ENCODE measurements at places on chromosomes 16 and 17.
A peak's percentile ranks its signal among the peaks of the same experiment; 100 is the strongest.

- DNase-seq: peak; percentile 94
These were observed 932 bp downstream of the ZNF267 start for GRCh38 chr16:31874366-31875111.

DNA sequence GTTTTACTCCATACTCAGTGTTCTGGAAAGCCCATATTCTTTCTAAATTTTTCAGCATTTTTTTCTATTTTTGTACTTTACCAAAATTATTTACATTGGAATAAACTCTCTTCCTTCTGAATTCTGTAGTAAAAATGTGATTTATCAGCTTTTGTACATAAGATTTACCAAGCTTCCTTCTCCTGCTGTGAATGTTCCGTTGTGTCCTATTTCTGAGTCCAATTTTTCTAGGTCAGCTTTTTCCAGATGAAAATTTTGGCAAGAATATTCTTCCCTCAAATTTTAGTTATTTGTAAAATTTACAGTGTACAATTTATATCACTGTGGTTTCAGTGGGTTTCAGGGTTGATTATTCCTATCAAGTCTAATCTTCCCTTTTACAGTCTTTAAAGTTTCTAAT is 27.5 kb downstream of the ASPA start:
- no peak for DNase-seq

GRCh38 chr17:40552806-40553693 is 12.2 kb downstream of the CCR7 start:
- no peak for DNase-seq

DNA sequence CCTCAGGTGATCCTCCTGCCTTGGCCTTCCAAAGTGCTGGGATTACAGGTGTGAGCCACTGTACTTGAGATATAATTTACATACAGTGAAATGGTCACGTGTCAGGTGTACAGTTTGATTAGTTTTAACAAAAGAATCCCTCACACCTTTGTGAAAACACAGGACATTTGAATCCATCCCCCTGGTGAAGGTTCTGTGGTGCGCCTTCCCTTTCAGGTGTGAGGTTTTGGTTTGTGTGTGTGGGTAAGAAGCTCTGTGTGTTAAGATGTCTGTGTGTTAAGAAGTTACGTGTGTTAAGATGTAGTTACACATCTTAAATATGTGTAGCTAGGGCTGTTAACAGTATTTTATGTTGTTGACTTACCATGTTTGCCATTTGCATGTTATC is 4.4 kb downstream of the SEC14L1 start:
- no peak for DNase-seq

GRCh38 chr16:64012166-64012565 is 1109.7 kb downstream of the CDH11 start:
- no peak for DNase-seq

GRCh38 chr16:4386951-4387565 is 15.4 kb downstream of the VASN start:
- no peak for DNase-seq

DNA sequence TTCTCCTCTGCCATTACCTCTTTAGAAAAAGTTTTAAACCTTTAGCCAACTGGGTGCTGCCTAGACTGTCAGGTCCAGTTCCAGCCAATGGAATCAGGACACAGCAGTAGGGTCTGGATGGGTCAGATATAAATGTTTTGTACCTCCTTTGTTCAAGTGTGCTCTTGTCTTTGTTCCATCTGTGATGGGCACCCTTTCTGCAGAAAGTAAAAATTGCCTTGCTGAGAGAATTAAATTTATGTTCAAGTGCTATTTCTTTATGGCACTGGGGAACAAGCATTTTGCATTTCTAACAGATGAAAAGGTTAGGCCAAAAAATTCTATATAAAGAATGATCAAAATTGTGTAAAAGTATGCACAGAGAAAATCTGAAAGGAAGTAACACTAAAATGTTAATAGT is 5.2 kb upstream of the HP start:
- DNase-seq: no peak

DNA sequence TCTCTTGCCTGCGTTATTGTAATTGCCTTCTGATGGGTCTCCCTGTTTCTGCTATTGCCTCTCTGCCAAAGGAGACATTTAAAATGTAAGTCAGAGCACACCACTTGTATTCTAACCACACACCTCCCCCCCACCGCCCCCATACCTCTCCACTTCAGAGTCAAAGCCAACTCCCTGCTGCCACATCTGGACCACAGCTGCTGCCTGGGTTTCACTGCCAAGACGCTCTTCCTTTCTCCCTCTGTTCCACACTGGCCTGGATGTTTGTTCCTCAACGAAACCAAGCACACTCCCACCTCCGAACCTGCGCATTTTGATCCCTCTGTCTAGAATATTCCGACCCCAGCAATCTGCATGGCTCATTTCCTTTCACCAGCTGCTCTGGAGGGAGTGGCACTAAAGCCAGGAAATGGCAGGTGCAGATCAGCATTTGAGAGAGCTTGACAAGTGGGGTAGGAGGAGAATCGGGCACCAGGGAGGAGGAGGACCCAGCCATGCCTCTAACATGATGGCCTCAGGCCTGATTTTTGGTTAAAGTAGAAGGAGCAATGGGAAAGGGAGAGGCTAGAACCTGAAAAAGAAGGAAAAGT is 92.4 kb upstream of the HS3ST2 start:
- no peak for DNase-seq

DNA sequence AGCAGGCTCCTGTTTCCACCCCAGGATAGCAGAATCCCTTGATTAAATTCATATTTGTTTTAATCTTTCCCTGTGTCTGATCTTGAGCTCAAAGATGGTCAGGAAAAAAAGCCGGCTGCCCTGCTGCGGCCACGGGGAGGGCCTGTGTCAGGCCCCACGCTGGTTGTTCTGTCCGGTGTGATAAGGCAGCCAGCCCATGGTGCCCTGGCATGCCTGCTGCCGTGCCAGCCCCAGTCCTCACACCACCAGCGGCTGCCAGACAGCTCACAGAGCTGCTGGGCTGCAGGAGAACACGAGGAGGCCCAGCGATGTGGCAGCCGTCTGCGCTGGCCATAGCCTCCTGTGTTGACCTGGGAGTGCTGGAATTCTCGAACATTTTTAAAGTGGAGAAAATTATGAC is 34.7 kb upstream of the BRD7 start:
- DNase-seq: no peak

GRCh38 chr16:10765772-10766171 is 22.1 kb downstream of the NUBP1 start:
- DNase-seq: no peak

DNA sequence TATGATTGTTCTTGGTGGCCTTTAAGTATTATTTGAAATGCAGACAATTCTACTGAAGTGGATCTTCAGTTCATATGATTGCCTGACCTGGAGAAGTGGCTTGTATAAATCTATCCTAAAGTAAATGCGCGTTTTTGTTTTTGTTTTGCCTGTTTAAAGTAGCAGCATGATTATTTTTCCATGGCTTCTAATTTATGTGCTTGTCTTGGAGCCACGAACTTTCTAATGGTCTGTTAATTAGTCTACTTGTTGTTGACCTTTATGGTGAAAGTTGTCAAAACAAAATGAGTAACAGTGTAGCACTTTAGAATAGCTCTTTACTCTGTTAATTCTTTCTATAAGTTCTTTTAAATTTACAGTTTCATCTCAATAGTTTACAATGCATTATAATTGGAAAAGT is 1.7 kb downstream of the PRKAR1A start:
- no peak for DNase-seq

GRCh38 chr16:49278944-49279725 is 2.5 kb downstream of the CBLN1 start:
- no peak for DNase-seq

DNA sequence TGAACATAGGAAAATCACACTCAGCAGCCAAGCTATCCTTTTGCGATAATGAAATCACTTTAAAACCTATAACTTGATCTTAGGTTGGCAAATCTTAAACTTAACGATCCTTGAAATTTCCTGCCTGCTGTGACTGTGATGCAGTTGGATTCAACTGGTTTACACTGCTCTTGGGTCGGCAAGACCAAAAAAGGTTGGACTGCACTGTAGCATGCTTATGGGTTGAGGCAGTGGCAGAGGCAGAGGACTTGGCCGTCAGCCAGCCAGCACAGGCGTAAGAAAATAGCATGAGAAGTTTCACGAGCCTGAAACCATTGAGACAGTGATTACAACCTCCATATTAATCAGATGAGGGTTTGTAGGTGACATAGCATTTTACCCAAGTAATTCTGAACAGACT is 21.4 kb downstream of the WSB1 start:
- no peak for DNase-seq

GRCh38 chr16:86961171-86961601 is 356.0 kb downstream of the C16orf95 start:
- DNase-seq: no peak

DNA sequence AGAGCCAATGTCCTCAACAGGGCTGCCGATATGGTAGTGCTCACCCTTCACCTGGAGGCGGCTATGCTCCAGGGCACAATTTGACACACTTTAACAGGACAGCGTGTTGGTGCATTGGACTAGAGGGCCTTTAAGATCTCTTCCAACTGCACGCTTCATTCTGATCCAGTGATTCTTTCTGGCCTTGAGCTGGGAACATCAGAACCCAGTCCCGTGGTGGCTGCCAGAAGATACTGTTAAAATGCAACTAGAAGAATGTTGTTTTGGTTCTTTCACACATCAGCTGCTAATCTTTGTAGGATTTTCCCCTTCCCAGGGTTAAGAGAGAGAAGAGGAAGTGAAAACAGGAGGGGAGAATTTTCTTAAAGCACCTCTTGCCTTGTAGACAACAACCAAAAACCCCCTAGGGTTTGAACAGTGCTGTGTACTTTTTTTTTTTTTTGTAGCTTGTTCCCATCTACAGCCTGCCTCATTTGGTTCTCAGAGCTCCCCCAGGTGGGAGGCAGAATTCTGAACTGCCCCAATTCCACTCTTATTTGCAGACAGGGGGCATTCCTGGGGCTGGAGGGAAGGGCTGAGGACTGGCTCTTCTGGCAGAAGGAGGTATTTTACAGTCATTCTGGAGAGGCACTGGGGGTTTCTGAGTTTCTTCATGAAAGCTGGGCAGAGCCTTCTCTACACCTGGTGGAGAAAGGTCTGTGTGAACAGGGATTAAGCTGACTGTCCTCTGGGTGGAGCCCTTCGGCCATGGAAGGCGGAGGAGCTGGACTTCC is 32.4 kb downstream of the SMARCE1 start:
- peak; percentile 89 for DNase-seq

GRCh38 chr16:88983771-88984687 is 7.0 kb upstream of the CBFA2T3 start:
- DNase-seq: no peak

- no peak for DNase-seq
These were observed 5.8 kb downstream of the SYT17 start for GRCh38 chr16:19173649-19174383.

DNA sequence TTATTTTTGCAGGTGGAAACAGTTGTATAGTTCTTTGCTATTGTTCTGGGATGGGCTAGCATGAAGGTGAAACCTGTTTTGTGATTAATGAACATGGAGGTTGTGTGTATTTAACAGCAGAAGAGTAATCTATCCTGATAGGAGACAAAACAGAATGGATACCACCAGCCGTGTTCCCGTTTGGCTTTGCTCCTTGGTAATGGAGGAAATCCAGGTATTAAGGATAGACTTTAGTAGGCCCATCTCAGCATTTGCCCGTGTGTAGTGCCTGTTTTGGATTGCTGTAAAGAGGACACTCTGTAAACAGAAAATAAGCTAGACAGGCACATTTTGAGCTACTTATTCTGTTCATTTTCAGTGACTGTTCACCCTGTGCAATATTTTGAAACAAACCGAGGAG is 215.1 kb downstream of the RBFOX1 start:
- DNase-seq: no peak

- peak; percentile 13 for DNase-seq
These were observed 135.5 kb upstream of the CORO6 start for GRCh38 chr17:29758255-29758654.

DNA sequence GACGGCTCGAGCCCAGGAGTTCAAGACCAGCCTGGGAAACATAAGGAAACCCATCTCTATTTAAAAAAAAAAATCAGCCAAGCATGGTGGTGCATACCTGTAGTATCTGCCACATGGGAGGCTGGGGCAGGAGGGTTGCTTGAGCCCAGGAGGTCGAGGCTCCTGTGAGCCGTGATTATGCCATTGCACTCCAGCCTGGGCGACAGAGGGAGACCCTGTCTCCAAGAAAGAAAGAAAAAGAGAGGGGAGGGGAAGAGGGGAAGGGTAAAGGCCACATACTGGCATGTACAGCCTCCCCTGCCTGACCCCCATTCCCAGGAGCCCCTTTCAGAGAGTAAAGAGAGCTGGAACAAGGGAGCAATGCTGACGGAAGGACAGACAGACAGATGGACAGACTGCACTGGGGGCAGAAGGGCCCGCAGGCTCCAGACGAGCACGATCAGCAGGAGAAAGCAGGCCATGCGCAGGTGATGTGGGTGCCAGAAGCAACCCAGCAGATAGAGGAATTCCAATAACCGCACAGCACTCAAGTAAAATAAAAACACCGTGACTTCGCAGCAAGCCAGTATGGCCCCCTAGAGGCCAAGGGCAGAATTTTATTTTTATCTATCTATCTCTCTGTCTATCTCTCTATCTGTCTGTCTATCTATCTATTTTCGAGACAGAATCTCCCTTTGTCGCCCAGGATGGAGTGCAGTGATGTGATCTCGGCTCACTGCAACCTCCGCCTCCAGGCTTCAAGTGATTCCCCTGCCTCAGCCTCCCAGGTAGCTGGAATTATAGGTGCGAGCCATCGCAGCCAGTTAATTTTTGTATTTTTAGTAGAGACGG is 27.1 kb upstream of the SNN start:
- peak; percentile 81 for DNase-seq

GRCh38 chr17:42363767-42364585 is 24.3 kb downstream of the STAT3 start:
- no peak for DNase-seq

DNA sequence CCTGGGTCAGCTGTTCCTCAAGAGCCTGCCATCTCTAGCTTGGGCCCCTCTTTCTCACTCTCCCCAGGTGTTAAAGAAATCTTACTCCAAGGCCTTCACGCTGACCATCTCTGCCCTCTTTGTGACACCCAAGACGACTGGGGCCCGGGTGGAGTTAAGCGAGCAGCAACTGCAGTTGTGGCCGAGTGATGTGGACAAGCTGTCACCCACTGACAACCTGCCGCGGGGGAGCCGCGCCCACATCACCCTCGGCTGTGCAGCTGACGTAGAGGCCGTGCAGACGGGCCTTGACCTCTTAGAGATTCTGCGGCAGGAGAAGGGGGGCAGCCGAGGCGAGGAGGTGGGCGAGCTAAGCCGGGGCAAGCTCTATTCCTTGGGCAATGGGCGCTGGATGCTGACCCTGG is 6.8 kb downstream of the CNP start:
- DNase-seq: no peak

DNA sequence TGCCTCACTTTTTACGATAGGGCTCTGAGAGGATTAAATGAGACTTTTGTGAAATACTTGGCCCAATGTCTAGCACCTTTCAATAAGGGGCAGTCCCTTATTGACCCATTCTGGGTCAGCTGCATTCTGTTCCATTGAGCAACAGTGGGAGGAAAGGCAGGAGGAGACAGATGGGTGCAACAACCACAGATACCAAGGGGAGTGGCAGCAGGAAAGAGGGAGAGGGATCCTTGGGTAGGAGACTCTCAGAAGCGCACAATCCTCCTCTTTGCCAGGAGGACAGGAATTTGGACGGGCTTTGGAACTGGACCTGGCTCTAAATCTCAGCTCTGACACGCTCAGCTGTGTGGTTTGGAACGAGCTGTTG is 3.5 kb downstream of the PIPOX start:
- peak; percentile 35 for DNase-seq

All from suppressor macrophage treated with lipopolysaccharide for 4 hours (primary cell).